ENCODE measurements at places on chromosomes 1 and 21.

- DNase-seq: peak; percentile 48
Measured at GRCh38 chr1:155174324-155175280, 953 bp downstream of the TRIM46 start.

DNA sequence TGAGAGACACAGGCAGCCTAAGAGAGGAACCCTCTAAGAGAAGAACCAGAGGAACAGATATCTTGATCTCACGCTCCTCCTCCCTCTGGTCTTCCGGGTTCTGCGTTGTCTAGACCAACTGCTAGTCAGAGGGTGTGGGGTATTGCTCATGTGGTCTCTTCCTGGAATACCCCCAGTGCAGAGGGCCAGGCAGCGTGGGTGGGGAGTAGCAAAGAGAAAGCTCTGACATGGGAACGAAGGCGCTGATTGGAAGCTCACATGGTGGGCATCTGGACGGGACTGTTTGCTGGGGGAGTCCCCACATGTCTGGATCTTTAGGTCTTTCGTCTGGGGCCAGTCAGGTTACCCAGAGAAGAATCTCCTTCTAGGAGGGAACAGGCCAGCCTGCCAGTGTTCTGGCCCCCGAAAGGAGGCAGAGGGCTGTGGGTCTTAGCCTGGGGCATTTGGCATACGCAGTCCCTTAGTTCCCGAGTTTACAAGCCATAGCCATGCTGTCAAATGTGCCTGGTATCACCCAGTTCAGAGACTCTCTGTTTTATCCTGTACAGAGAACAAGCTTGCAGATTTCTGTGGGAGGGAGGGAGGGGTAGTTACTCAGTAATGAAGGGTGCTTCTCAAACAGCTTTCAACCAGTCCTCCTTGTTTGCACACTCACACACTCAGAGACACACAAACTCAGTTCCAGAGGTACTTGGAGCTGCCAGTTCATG lies 18.3 kb upstream of the IL6R start:
- DNase-seq: no peak

GRCh38 chr1:58249737-58250586 lies 296.6 kb downstream of the OMA1 start:
- peak; percentile 21 for DNase-seq

GRCh38 chr1:225713281-225713680 lies 60.4 kb upstream of the ENAH start:
- DNase-seq: no peak

DNA sequence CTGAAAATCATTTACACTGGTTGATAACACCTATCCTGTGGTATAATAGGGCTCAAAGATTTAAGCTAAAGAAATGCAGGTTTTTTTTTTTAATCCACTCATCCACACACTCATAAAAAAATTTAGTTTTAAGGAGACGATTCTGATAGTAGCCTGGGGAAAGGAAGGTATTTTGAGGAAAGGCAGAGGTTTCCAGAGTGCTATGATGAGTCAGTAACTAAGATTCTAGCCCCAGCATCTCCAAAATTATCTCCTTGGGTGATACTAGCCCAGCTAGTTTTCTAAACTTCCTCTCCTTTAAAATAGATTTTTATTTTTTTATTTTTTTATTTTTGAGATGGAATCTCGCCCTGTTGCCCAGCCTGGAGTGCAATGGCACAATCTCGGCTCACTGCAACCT lies 20.7 kb downstream of the ASAP3 start:
- DNase-seq: no peak

- no peak for DNase-seq
Measured at GRCh38 chr1:234591131-234591530, 18.8 kb downstream of the IRF2BP2 start.

DNA sequence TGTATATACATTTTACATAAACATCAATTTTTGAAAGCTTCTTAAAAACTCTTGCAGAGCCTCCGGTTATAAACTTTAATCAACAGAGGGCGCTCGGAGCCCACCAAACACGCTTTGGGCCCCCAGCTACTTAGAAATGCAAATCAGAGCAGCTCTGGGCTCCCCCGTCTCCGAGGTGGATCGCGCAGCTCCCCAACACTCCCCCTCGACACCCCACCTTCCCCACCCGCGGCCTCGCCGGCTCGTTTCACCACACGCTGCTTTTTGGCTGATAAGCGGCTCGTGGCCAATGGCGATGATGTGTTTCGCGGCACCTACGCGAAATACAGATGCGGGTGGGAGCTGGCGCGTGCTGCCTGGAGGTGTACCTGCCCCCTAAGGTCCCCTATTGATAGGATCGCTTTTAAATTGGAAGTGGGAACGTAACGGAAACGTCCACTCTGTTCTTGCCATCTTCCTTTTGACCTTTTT lies 1.7 kb upstream of the KIF26B start:
- DNase-seq: peak; percentile 92

- DNase-seq: no peak
Measured at GRCh38 chr21:44505673-44506278, 34.2 kb downstream of the KRTAP10-1 start.

- no peak for DNase-seq
Measured at GRCh38 chr1:227604446-227604845, 41.1 kb downstream of the ZNF678 start.

DNA sequence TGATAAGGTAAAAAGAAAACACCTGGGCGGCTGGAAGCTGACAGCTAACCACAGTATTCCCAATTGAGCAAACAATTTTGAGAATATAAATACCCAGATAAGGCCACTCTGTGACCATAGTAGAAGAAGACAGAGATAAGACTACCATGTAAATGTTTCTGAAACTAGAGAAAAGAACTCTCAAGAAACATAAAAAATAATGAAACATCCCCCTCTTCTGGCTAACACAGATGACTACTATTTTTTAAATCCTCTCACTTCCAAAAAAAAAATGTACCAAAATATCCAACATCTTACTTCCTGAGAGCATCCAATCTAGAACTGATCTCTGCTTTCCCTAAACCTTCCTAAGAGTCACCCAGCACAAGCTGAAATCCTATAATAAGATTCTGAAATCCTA lies 125.9 kb downstream of the HFM1 start:
- peak; percentile 47 for DNase-seq

- DNase-seq: no peak
Measured at GRCh38 chr1:151147132-151147503, 687 bp upstream of the SEMA6C start.

DNA sequence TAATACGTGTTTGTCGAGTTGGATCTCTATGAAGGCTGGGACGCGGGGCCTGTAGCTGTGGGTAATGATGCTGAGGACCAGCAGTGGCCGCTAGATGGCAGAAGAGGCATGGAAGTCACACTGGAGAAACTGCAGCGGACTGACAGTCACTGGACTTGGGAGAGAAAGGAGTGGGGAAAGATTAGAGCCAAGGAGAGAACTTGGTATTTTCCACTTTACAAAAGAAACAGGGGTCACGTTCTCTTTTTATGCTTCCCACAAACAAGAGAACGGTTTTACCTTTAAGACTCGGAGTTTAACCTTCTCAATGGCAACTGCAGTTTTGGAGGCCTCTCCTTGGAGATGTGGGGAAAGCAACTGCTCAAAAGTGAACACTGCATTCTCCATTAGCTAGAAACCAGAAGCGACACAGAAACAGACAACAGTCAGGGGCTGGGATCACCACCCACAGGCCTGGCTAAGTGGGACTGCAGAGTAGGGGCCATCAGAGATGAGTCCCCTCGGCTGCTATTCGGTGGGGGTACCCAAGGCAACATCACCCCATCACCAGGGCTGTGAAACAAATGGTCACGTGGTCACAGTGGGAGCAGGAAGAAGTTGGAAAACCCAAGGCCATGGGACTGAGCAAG lies 51.1 kb upstream of the EDEM3 start:
- peak; percentile 95 for DNase-seq

DNA sequence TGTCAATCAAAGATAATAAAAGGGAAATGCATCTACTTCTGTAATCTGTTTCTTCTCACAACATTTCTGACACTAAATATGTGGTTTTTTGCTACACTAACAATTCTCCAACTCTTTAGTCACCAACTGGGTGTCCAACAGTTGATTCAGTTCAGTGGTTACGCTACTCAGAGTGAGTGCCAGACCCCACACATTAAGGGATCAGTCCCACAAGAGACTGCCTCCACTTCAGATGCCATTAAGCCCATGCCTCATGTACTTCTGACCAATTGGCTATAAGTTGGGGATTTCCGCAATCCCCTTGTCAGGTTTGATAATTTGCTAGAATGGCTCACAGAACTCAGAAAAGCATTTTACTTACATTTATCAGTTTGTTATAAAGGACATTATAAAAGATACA lies 28.4 kb downstream of the RNF2 start:
- no peak for DNase-seq

DNA sequence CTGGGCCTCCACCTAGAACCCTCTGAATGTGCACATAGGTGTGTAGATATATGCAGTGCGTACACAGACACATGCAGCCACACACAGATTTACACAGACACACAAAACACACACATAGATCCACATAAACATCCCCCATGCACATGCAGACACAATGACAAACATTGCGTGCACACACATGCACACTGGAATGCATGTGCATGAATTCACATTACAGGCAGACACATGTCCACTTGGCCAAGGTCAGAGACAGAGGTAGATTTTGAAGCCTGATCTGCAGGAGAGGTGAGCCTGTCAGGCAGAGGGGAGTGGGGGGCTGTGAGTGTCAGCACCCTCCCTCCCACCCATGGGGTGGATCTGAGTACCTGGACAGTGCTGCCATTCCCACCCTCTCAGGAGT lies 338.5 kb downstream of the PTPRU start:
- DNase-seq: no peak

DNA sequence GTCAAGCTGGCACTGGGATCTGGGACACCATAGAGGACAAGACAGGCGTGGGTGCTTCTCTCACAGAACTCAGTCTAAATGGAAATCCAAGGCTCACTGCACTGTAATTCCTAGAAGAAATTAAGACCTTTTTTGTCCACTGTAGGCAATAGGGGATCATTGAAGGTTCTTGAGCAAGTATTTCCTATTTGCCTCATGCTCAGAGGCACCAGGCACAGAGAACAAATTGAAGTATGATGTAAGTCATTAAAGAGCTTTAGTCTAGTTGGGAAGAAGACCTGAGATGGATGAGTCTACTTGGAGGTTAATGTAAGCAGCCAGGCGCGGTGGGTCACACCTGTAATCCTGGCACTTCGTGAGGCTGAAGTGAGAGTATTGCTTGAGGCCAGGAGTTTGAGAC lies 34.6 kb downstream of the EIF2D start:
- DNase-seq: no peak

- no peak for DNase-seq
Measured at GRCh38 chr1:198919667-198920398, 281.0 kb downstream of the PTPRC start.

- no peak for DNase-seq
Measured at GRCh38 chr1:62796221-62796620, 12.3 kb downstream of the ATG4C start.

DNA sequence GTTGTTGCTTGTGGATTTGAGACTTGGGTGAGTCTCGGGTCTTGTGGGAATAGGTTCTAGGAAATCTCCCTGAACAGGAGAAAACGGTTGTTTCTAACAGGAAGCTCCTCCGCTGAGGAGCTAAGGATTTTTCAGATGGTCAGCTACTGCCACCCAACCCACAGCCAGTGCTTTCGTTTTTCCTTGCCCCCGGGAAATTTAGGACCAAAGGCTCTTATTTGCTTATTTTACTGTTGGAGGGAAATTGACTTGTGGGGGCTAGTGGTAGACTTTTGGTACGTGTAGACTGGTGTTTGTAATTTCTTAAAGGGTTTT lies 792 bp downstream of the SNX7 start:
- DNase-seq: no peak

GRCh38 chr1:56390232-56390867 lies 189.0 kb downstream of the PLPP3 start:
- no peak for DNase-seq

- DNase-seq: no peak
Measured at GRCh38 chr1:9809100-9809510, 14.7 kb downstream of the CLSTN1 start.

GRCh38 chr1:8259498-8260290 lies 58.2 kb upstream of the SLC45A1 start:
- peak; percentile 38 for DNase-seq

DNA sequence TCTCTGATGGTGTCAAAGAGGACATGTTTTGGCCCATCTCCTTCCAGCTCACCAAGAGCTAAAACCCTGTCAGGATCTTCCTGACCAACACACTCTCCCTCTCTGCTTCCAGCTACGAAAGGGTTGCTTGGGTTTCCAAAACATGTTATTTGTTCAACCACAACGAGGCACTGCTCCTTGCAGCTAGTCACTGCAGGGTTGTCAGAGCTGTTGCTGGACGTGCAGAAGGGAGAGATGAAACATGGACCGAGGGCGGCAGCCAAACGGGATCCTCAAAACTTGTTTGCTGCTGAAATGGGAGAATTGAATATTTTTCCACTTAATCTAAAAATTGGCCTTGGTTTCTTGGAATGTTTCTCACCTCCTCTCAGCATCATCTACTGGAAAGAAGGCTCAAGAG lies 12.4 kb downstream of the ZBTB18 start:
- no peak for DNase-seq

DNA sequence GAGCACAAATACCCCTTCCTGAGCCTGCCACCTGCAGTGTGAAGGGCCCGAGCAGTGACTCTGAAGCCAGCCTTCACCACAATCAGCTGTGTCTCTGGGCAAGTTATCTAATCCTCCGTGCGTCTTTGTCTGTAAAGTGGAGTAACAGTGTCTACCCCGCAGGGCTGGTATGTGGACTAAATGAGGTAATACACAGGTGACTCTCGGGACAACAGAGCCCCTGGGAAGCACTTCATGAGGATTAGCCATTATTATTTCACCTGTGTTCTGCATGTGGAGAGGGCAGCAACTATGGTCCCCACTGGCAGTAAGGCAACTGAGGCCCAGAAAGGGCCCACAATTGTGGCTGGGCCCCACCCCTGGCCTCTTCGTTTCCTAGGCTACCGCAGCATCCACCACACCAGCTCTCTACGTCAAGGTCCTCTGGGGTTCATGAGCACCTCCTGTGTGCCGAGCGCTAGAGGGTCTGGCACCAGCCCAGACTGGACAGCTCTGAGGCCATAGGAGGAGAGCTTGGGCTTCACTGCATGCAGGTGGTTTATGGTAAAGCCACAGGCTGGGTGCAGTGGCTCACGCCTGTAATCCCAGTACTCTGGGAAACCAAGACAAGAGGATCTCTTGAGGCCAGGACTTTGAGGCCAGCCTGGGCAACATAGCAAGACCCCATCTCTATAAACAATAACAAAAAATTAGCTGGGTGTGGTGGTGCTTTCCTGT lies 41.3 kb upstream of the LRP8 start:
- no peak for DNase-seq

- DNase-seq: no peak
Measured at GRCh38 chr1:184646824-184647223, 107.8 kb downstream of the EDEM3 start.

GRCh38 chr1:170426596-170426995 lies 105.4 kb upstream of the GORAB start:
- no peak for DNase-seq

- DNase-seq: no peak
Measured at GRCh38 chr1:229669333-229669732, 43.3 kb downstream of the URB2 start.
